ENCODE measurements at places on chromosomes 2 and 18.
A peak's percentile ranks its signal among the peaks of the same experiment; 100 is the strongest.

GRCh38 chr2:138107288-138107687 is 143.0 kb downstream of the HNMT start:
- no peak for DNase-seq

DNA sequence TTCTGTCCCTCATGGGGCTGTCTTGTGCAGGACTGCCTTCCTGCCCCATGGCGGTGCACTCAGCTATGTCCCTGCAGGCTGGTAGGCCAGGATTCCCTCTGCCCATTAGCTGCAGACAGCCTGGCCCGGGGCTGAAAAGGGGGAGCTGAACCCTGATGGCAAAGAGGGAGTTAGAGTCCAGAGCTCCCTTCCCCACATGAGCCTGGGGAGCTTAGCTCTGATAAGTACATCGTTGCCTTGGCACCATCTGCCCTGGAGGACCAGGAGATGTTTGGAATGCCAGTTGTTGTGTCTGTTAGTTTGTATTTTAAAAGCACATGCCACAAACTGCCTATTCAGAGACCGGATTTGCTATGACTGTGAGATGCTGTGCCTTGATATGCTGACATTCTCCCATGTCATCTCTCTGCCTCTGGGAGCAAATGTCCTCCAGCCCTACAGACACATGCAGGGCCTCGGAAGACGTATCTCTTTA is 65.1 kb upstream of the AFF3 start:
- no peak for DNase-seq

- DNase-seq = peak; percentile 24
These were observed 157.3 kb upstream of the ALKAL2 start for GRCh38 chr2:444937-445884.

DNA sequence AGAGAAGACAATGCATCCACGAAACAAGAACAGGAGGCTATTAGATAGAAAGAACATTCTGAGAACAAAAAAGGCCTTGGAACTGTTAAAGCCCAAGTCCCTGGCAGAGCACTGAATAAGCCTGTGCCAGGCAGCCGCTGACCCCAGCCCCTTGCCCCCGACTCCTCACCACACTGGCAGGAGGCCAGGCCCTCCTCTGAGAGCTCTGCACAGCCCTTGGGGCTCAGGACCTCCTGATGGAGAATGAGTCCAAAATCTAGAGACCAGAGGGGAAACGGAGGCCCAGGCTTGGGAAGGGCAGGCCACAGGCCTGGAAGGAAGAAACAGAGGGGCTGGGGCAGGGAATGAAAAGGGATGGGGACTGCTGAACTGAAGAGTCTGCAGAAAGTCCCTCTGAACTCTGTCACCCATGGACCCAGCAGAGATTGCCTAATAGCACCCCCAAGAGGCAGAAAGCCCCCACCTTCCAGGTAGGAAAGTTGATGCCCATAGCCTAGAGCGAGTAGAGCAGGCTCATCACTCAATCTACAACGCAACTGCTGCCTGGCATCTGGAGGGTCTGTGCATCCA is 18.3 kb upstream of the TNS1 start:
- DNase-seq = no peak

DNA sequence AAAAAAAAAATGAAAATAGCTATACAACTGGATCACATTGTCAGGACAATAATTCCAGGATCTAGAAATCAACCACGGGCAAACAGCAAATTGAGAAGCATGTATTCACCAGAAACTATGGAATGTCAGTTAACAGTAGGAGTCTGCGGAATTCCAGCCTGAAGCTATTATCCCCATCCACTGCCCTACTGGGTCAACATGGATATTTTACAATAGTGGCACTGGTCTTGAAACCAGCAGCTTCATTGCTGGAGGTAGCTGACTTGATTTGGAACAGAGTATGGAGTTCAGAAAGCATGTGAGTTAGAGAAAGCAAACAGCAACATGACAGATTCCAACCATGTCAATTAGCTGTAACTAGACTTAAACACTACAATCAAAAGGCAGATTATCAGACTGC is 55.7 kb upstream of the PDE1A start:
- DNase-seq = no peak

DNA sequence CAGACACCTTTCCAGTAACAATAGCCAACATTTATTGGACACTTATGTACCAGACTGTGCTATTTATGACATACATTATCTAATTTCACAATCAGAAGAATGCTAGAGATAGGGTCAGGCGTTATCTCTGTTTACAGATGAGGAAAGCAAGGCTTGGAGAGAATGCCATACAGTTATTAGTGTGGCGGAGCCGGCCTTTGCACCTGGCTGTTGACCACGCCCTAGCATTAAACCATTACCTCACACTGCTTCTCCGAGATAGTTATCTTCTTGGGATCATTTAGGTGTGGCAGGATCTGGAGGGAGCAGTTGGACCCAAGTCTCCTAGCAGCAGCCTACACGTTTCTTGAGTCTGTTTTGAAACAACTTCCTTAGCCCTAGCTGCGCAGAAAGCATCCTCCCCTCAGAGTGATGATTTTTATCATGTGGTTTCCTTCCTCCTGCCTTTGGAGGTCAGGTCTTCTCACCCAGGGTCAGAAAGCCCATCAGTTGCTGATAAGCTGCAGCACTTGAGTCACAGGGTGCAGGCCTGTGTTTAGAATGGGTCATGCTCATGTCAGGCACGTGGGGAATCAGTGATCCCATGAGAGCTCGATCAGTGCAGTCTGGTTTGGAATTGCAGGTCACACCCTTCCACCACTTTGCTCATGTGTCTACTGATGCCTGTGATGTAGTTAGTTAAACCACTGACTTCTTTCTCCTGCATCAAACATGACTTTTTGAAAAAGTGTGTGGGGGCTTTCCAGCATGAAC is 118.2 kb downstream of the SPTBN1 start:
- DNase-seq = peak; percentile 66

- peak; percentile 84 for DNase-seq
These were observed 17.3 kb upstream of the ANXA4 start for GRCh38 chr2:69724540-69725159.

DNA sequence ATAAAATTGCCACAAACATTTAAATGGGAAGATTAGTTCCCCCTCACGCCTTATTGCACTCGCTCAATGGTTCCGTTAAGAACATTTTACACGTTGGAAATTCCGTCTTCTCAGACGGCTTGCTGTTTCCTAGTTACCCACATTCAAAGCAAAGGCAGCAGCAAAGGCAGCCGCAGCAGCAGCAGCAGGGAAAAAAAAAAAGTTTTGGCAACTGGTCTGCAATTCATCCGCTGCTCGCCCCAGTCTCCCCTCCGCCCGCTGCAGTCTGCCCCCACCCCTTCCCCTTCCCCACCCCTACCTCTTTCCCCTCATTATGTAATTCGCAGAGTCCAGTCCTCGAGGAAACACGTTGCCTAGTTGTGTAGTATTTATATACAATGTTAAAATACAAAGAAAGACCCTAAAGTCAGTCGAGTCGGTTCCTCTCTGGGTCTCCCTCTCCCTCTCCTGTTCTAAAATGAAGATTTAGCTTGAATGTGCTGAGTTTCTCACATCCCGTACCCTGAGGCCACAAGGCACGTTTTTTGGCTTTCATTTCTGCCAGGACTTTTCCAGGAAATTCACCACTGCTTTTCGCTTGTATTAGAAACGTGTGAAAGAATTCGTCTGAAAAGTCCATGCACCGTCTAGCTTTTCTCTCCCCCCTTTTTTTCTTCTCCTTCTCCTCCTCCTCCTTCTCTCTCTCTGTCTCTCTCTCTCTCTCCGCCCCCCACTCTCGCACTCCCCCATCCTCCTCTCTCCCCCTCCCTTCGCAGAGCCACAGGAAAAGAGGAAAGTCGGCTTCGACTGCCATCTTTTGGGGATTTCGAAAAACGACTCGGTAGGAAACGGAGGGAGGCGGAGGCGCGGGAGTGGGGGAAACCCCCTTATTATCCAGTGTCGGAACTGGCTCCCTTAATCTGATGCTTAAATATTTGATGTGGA is 140.0 kb downstream of the MEIS1 start:
- no peak for DNase-seq

- no peak for DNase-seq
These were observed 113.0 kb downstream of the BCL2 start for GRCh38 chr18:63206433-63207142.

DNA sequence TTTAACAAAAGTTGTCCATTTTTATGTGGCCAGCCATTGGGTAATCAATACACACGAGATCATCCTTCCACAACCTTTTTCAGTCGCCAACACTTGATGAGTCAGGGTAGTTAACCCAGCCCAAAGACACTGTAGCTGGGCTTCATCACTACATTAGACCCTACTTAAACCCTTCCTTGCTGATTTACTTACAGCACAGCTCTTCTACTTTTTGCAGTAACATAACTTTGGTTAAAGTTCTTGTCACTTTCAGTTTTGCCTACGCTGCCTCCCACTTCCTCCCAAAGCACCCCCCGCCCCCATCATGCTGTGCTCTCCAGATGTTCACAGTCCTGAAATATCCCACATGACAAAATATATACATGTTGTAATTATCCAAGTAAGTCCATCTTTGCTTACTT is 103.6 kb downstream of the CDK15 start:
- peak; percentile 3 for DNase-seq

GRCh38 chr2:133130548-133131246 is 437.6 kb downstream of the NCKAP5 start:
- no peak for DNase-seq

GRCh38 chr2:20099780-20100179 is 48.4 kb upstream of the LAPTM4A start:
- DNase-seq = no peak

DNA sequence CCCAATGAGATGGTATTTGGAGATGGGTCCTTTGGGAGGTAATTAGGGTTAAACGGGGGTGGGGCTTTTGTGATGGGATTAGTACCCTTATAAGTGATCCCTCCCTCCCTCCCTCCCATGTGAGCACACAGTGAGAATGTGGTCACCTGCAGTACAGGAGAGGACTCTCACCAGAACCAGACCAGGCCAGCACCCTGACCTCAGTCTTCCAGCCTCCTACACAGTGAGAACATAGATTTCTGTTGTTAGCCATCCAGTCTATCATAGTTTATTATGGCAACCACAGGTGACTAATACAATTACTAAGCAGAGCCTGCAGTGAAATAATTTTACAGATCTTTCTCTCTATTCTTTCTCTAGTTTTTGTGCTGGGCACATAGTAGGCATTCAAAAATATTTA is 137.7 kb upstream of the PKDCC start:
- no peak for DNase-seq

GRCh38 chr2:192286093-192286701 is 91.5 kb upstream of the TMEFF2 start:
- DNase-seq = no peak

- DNase-seq = no peak
These were observed 94.1 kb downstream of the SH3YL1 start for GRCh38 chr2:169741-170140.

GRCh38 chr2:131077966-131078365 is 15.3 kb downstream of the FAM168B start:
- DNase-seq = no peak

DNA sequence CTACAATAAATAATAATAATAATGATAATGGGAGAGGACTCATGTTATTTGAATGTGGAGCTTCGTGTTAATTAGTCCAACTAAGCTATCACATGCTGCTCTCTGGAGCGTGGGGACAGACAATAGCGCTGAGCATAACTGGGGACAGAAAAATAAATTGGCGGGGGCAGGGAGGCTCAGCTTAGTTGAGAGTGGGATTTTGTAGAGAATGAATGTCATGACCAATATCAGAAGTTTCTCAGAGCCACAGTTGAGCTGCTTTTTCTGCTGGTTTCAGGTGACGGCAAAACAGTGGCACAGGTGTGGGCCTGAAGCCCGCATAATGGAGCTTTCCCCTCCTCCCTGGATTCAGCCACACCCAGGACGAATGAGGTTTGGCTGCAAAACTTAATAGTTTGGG is 111.1 kb upstream of the CAB39 start:
- no peak for DNase-seq

- DNase-seq = no peak
These were observed 2.9 kb upstream of the PKDCC start for GRCh38 chr2:42044939-42045338.

GRCh38 chr2:132550946-132551345 is 119.1 kb downstream of the LYPD1 start:
- no peak for DNase-seq

DNA sequence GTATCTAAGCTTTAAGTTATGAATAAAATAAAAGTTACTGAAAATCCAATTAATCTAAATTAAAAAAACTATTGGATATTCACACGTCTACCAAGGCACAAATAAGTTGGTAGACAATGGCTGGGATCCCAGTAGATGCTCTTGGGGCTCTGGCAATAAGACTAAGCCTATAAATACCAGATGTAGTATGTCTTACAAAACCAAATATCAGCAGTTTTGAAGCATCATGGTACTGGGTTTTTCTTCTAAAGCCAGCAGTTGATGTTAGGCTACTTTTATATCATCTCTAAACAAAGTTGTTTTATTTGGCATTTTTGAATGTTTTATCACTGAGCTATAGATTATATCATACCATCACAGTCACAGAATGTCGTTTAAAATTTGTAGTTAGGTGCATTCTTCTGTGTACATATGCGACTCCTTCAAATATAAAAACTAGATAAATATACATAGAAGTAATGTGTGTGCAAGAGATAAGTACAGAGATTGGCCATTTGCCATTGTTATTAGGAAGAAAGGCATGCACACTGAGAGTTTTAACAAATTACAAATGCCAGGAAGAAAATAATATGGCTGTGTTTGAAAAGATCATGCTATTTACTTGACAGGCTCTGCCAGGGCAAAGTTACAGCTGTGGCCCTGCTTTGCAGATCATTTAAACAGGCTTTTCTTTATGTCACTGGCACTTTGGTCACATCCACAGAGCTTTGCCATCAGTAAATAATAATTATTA is 21.6 kb upstream of the TMEM17 start:
- DNase-seq = no peak

DNA sequence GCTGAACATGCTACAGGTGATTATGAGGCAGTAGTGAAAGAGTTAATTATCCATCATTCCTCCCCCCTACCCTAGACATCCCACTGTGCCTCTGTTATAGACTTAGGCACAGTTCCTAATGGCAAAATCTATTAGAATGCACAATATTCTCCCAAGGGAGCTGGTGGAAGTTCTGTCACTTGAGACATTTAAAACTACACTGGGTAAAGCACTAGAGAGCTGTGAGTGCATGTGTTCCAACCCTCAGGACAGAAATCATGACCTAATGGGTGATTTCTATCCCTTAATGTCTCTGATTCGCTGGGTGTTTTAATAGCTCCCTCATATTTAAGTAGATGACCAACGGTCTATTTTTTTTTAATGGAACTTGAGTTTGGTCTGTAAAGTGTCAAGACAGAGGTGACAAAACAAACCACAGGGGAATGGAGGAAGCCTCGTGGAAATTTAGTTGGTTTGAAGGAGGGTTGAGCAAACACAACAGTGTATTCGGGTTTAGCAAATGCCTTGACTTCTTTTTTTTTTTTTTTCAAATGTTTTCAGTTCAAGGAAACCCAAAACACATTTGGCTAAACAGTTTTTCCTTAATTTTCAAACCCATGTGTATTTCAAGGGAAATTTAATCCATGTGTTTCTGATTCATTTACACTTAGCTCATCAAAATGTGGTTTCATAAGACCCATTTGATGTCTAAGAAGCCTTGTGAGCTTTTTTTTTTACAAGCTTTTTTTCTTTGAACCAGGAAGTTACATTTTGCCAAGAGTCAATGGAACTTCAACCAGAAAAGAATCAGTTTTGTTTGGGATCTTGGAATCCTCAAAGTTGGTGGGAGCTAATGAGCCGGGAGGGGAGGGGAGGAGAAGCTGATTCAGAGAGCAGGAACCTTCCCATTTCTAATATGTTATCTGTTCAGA is 665.1 kb upstream of the ZEB2 start:
- no peak for DNase-seq

Data from T-helper 1 cell (primary cell).